Hepatic stellate cell (primary cell): ENCODE measurements at places on chromosomes 1 and 21.

GRCh38 chr1:111221633-111222291 lies 5.8 kb upstream of the CHI3L2 start:
- DNase-seq: no peak

DNA sequence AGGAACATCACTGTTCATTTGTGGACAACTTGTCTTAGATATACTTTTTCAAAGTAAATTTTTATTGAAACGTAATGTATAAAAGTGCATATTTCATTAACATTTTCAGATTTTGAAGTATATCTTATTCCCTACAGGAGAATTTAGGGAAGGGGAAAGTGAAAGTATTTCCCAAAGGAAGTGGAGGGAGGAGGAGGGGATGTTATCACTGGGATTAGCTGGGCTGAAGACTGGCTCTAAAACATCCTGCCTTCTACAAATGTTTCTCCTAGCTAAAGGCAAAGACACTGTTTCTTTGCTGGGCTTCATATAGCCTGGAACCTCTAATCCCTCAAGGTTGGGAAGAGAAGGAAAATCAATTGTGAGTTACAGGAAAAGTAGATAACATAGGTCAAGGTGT lies 7.1 kb upstream of the ZNF697 start:
- peak; percentile 38 for DNase-seq

DNA sequence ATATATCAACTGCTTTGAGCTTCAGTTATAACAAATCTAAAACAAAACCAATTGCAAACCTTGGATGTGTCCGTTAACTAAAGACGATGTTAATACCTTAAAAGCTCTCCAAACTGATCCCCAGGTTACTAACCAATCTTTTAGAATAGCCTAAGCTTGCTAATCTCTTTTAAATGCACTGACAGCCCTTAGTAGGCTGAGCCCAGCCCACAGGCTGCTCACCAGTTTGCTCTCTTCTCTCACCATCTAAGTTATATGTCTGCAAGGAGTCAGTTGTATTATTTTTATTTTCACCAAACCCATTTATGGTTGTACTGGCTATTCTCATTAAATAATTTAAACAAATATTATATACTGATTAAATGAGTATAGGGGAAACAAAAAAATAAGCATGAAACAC lies 199.5 kb downstream of the ADGRL2 start:
- no peak for DNase-seq

DNA sequence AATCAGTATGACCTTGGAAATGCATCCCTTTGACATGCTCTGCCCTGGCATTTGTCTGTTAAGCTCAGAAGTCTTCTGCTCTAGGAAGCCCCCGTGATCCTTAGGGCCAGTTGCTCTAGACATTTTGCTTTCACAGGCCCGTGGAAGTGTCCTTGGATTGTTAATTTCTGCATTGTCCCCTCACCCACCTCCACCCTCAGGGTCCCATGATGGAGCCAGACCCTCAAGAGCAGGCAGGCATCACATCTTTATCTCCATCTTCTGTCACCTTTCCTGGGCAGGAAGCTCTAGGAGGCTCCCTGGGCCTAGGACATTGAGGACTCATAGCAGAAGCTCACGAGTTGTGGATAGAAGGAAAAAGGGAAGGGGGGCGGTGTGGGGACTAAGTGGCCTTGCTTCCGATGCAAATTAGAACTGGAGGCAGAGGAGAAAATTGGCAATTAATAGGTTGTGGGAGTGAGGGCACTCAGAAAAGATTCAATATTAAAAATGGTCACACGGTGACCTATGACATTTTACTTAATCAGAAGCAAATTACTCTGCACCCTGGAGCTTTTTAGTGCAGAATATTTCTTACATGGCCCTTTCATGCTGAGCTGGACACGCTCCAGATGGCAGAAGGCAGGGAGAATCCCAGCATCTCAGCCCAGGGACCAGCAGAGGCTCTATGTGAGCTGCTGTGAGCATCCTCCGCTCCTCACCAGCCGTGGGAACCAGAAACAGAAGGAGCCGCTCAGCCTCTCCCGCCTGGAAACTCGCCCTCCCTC lies 185.0 kb downstream of the MATN1 start:
- no peak for DNase-seq
